Activated CD4-positive, alpha-beta memory T cell treated with anti-CD3 and anti-CD28 coated beads, Interleukin-2, amount 10 ng/mL, durations not matched to agents 7 days and 5 days (primary cell): ENCODE measurements at places on chromosomes 1 and 21.

DNA sequence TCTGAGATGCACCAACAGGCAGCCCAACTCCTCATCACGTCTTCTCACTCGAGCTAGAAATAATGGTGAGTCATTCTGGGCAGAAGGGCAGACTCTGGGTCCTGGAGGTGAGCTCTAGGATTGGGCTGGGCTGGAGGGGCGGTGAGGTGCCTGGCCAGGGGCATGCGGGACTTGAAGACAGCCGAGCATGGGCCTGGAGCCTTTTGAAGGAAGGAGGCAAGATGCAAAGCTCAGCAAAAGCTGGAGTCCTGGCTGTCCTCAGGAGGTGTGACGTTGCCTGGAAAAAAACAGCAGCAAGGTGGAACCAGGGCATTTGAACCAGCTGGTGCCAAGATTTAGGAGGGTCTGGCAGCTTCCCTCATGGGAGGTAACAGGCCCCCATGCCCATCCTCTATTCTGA is 712 bp downstream of the KCNA2 start:
- DNase-seq = peak; percentile 8

DNA sequence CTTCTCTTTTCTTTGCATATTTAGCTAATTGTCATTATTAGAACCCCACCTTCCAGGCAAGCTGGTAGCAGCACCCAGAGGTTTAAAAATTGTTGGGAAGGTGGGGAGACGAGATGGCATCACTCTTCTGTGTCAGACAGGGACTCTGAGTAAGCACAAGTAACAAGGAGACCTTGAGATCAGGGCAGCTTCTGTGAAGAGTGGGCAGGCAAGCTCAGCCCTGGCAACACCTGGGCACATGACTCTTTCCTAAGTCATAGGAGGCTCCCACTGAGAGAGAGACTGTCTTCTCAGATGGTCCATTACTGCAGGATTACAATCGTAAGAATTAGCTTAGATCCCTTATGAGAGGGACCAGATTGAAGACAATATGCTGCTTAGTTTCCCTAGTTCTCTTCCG is 183.5 kb downstream of the BRINP2 start:
- DNase-seq = no peak

GRCh38 chr1:46991083-46991923 is 32.2 kb upstream of the CYP4X1 start:
- no peak for DNase-seq

DNA sequence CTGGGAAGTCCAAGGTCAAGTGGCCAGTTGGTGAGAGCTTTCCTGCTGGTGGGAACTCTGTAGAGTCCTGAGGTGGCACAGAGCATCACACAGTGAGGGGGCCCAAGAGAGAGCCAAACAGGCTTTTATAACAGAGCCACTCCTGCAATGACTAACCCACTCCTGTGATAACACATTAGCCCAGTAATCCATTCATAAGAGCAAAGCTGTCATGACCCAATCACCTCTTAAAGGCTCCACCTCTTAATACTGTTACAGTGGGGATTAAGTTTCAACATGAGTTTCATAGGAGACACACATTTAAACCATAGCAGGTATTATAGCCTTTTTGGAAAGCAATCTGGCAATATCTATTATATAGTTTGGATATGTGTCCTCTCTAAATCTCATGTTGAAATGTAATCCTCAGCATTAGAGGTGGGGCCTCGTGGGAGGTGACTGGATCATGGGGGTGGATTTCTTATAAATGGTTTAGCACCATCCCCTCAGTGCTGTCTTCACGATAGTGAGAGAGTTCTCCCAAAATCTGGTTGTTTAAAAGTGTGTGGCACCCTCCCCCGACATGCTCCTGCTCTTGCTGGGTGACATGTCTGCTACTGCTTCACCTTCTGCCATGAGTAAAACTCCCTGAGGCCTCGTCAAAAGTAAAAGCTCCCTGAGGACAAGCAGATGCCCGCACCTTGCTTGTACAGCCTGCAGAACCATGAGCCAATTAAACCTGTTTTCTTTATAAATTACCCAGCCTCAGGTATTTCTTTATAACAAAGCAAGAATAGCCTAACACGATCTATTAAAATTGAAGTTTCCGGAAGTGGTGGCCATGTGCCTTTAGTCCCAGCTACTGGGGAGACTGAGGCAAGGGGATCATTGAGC is 64.5 kb downstream of the CD58 start:
- DNase-seq = no peak

DNA sequence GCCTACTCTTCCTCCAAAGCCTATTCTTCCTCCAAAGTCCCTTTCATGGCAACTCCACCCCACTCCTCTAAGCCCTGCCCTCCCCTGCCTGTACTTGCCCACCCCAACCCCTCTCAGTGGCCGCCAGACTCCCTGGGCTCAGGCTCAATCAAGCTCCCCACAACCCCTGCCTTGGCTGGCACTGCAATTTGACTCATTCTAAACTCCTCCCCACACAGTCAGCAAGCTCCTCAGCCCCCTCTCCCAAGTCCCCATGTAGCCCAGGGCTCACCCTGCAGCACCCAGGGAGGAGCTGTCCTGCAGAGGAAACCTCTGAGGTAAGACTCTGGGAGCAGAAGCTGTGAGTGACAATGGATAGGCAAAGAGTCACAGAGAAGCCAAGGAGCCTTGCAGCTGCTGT is 3.6 kb upstream of the VSIG8 start:
- no peak for DNase-seq

DNA sequence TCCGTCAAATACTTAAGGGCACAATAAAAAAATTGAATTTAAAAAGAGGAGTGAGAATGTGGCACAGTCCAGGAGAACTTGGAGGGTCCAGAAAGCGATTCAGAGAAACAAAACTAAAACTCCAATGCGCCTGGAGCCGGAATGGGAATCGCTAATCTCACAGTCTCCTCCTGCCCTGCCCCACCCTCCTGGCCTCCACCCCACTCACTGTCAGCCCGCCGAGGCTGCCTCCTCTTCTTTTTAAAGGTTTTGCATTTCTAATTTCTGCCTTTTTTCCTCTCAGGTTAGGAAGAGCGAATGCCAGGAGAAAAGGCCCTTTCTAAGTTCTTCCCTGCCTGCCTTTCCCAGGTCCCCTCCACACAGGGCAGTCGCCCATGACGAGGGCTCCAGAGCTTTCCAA is 135.3 kb downstream of the ZBTB18 start:
- DNase-seq = no peak

GRCh38 chr1:28926629-28927265 is 12.4 kb downstream of the EPB41 start:
- peak; percentile 40 for DNase-seq

DNA sequence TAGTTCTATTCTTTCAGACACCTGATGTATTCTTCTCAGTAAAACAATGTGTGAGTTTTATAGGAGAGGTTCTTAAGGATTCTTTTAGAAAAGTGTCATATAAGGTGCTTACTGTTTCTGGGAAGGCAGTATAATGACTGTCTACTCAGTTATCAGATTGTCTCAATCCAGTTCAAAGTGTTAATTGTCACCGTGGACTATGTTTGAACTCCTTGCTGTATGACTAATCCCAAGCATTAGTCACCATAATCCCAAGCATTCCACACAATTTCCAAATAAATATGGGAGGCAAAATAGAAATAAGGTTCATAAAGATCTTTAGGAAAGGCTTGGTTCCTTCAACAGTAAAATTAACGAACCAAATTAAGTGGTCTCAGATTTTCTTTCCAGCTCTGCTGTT is 342.1 kb upstream of the NR5A2 start:
- no peak for DNase-seq

DNA sequence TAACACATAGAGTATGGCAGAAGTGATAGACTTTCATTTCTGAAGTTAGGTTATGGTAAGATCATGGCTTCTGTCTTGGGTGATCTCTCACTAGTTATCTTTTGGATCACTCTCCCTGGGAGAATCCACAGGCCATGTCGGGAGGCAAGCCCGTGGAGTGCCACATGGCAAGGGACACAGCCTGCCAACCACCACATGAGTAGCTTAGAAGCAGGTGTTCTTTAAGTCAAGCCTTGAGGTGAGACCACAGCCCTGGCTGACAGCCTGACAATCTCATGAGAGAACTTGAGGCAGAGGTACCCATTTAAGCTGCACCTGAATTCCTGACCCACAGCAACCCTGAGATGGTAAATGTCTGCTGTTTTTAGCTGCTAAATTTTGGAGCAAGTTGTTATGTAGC is 130.4 kb downstream of the KCNN3 start:
- DNase-seq = no peak

GRCh38 chr1:17538428-17539117 is 925 bp upstream of the ARHGEF10L start:
- no peak for DNase-seq

- no peak for DNase-seq
Measured at GRCh38 chr1:57623039-57623790, 199.4 kb upstream of the DAB1 start.

- DNase-seq = no peak
Measured at GRCh38 chr1:196993916-196994315, 16.6 kb downstream of the CFHR5 start.

DNA sequence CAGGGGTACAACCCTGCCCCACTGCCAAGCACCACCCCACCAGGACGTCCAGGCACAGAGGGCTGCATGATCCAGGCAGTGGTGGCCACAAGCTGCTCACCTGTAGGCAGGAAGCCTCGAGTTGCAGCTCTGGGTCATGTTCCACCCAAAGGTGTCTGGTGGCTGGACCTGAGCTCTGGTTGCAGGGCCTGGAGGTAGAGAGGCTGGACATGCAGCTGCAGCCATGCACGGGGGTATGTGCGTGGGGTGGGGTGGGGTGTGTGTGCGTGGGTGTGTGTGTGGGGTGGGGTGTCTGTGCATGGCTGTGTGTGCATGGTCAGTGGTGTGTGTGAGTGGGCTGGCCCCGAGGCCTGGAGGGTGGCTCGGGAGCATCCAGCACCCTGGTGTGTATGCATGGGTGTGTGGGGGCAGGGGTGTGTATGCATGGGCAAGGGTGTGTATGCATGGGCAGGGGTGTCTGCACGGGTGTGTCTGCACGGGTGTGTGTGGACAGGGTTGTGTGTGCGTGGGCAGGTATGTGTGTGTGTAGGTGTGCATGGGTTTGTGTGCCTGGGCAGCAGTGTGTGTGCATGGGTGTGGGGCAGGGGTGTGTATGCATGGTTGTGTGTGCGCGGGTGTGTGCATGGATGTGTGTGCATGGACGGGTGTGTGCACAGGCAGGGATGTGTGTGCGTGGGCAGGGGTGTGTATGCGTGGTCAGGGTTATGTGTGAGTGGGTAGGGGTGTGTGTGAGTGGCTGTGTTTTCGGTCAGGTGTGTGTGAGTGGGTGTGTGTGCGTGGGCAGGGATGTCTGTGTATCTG is 15.6 kb downstream of the ARHGEF16 start:
- no peak for DNase-seq
